Activated T-helper 1 cell treated with anti-CD3 and anti-CD28 coated beads, Interleukin-12 subunit alpha, Interleukin-12 subunit beta, Interleukin-2, Interleukin-4 antibody, amounts not matched to agents 30 ng/mL and 10 ng/mL and 1 ng/mL, durations not matched to agents 14 hours and 24 hours and 36 hours (primary cell): ENCODE measurements at places on chromosomes 4 and X. TPM values are rescaled to one million over a fixed set of nuclear protein-coding genes. Genes with fewer than 3 reads are reported as not detected.

SPOCK3 gene
- not detected in 2 replicates for total RNA-seq

ASMT gene
- not detected in 2 replicates for total RNA-seq

STATH gene
- not detected in 2 replicates for total RNA-seq

POU3F4 gene
- total RNA-seq, result not detected in 2 replicates

CT47C1 gene
- total RNA-seq, result not detected in 2 replicates

ARHGAP36 gene
- not detected in 2 replicates for total RNA-seq

NIPAL1 gene
- total RNA-seq, result 2.0 and 2.5 TPM in 2 replicates

L1CAM gene
- total RNA-seq, result 1.7 and 3.3 TPM in 2 replicates

RASL11B gene
- total RNA-seq, result 1.6 and 2.3 TPM in 2 replicates

FABP2 gene
- total RNA-seq, result not detected in 2 replicates

DGAT2L6 gene
- total RNA-seq, result not detected in 2 replicates

GABRB1 gene
- not detected in 2 replicates for total RNA-seq

CSN1S1 gene
- not detected in 2 replicates for total RNA-seq

VEGFC gene
- total RNA-seq, result not detected in 2 replicates

NLGN4X gene
- total RNA-seq, result not detected in 2 replicates

EXOC1L gene
- not detected in 2 replicates for total RNA-seq

CACNA1F gene
- 0.05 and 0.13 TPM in 2 replicates for total RNA-seq

PPP2R2C gene
- not detected in 2 replicates for total RNA-seq

BEX5 gene
- 0.86 and 1.3 TPM in 2 replicates for total RNA-seq

CDS1 gene
- total RNA-seq, result not detected in 2 replicates

IL15 gene
- 0.67 and 1.8 TPM in 2 replicates for total RNA-seq

PLAC8 gene
- total RNA-seq, result 35.5 and 41.9 TPM in 2 replicates

CFAP99 gene
- total RNA-seq, result not detected in 2 replicates

PPEF2 gene
- total RNA-seq, result not detected in 2 replicates

FAM13A gene
- 0.61 and 3.0 TPM in 2 replicates for total RNA-seq

IL13RA2 gene
- not detected in 2 replicates for total RNA-seq

TAB3 gene
- 23.7 and 24.4 TPM in 2 replicates for total RNA-seq

CLDN34 gene
- total RNA-seq, result not detected in 2 replicates

MAGEB4 gene
- total RNA-seq, result not detected in 2 replicates

WAS gene
- total RNA-seq, result 106 and 122 TPM in 2 replicates

LNX1 gene
- total RNA-seq, result not detected in 2 replicates

CCDC160 gene
- total RNA-seq, result not detected in 2 replicates

FGF16 gene
- total RNA-seq, result not detected in 2 replicates

SLC6A14 gene
- total RNA-seq, result not detected in 2 replicates

ASB11 gene
- total RNA-seq, result not detected in 2 replicates

DKC1 gene
- total RNA-seq, result 186 and 188 TPM in 2 replicates

LDB2 gene
- not detected in 2 replicates for total RNA-seq

TAF7L gene
- total RNA-seq, result 0.10 and 0.36 TPM in 2 replicates

EDA gene
- 1.6 and 2.4 TPM in 2 replicates for total RNA-seq
